ENCODE measurements at places on chromosomes 2 and 18.

DNA sequence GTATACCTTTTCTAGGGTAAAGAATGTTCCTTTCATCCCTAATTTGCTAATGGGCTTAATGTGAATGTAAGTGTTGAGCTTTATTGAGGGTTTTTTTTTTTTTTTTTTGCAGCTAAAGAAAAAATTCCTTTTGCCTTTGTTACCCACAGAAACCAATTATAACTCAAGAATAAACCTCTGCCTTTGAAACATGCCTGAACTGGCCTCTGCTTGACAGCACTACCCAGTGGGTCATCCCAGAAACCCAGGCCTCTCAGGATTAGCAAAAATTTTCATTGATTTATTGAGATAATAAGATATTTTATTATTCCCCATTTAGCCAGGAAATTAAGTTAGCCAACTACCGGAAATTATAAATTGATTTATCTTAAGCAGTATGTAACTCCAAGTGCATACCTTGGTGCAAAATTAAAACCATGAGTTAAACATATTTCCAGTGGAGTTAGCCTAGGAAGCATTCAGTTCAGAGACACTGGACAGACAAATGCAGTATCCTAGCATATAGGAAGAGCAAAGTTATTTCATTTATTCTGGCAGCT, 67.0 kb upstream of the RASGRP3 start:
- no peak for DNase-seq

GRCh38 chr2:96025194-96025492, 9.6 kb downstream of the GPAT2 start:
- no peak for DNase-seq

DNA sequence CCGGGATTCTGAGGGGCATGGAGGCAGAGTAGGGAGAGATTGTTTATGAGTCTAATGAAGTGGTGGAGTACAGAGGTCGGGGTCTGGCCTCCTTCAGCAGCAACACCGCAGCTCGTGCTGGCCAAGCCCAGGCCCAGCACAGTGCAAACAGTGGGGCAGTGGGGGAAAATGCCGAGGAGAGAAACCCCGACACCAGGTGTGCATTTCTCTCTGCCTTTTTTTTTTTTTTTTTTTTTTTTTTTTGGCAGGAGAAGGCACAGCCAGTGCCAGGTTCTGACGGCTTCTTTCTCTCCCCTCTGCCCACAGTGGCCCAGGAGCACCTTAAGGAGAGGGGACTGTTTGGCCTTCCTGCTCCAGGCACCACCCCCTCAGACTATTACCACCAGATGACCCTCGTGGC, 219.3 kb downstream of the GLI2 start:
- no peak for DNase-seq

DNA sequence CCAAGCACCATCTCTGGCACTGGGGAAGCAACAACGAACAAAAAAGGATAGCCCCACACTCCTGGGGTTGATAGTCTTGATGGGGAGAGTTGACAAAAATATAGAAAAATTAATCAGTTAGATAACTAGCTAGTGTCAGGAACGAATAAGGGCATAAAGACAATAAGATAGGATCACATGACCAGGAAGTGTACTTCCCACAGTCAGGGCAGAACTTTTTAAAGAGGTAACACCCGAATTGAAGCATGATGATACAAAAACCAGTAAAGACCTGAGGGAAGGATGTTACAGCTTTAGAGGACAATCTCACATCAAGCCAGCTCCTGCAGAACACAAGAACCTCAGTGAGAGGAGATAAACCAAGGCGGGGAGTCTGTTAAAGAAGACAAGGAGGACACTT, 295.4 kb upstream of the CRIM1 start:
- DNase-seq = no peak

DNA sequence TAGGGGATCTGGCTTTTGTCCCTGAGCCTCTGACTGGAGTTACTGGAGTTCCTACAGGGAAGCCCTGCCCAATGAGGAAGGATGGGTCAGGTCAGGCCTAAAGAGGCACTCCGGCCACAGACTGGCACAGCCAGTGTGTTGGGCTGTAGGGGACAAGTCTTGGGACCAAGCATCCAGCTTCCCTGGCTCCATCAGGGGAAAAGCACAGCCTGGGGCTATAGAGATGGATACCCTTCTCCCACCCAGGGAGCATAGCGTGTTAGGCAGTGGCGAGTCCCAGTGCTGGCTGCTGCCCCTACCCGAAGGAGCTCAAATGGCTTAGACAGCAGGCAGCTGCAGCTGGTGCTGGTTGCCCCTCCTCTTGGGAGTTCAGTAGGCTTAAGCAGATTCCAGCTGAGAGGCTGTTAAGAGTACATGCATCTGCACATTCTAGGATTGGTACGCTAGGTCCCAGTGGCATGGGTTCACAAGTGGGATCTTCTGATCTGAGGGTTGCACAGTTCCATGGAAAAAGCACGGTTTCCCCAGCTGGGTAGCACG, 111.4 kb downstream of the DCDC2C start:
- DNase-seq = no peak

GRCh38 chr2:2530334-2530733, 199.3 kb upstream of the MYT1L start:
- no peak for DNase-seq

DNA sequence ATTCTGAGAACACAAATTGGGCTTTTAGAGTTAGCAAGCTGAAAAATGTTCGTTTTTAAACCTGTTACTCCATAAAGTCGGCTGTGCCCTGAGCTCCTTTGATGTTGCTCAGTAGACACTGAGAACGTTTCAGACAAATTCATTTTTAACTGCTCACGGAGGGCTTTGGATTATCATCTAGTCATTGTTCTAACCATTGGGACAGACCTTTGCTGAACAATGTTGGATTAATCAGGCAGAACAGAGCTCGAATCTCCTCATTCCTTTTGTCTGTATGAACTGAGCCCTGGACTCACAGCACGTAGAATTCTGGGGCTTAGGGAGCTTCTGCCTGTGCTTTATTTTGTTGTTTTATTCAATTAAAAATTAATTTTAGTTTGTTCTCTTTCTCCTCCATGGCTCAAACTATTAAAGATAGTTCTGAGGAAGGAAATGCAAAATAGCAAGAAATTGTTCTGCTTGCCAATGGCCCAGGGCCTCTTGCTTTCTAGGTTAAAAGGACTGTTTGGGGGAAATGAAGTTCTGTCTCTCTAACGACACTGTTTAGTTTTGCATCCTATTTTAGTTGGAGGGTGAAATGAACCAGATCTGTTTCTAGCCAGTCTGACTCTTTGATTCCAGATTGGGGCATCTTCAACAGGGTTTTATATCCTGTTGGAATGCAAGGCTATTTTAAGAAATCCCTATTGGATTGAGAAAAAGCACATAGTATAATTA, 114.7 kb upstream of the CXCR4 start:
- DNase-seq = no peak

DNA sequence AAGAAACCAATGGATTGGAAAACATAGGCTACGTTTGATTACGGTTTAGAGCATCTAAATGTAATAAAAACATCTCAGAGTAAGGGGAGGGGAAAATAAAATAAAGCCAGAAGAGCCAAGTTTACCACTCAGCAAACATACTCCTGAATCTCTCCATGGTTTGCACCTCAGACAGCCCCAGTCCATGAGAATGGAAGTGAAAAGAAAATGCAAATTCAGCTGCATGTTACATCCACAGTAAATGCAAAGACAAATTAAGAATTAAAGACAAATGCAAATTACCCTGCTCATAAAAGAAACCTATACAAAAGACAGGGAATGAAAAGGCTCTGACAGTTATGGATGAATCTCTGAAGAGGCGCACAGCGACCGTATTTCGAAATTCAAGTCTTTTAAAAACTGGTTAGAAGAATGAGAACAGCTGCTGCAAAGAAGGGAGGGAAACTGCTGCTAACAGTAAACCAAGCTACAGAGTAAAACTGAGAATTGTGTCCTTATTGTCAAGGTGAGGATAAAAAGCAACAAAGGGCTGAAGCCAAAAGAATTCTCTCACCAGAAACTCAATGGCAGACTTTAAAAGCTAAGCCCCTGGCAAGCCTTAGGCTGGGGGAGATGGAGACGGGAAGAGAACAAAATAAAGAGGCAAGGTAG, 197.9 kb upstream of the ACVR2A start:
- no peak for DNase-seq

GRCh38 chr18:59620381-59620780, 76.8 kb downstream of the CCBE1 start:
- no peak for DNase-seq

GRCh38 chr2:182240862-182241371, 185.9 kb downstream of the PDE1A start:
- no peak for DNase-seq

Measured in NCI-H1930 (cell line).